SK-MEL-5 (cell line): ENCODE measurements at places on chromosomes 5 and 9.
A peak's percentile ranks its signal among the peaks of the same experiment; 100 is the strongest.

GRCh38 chr5:119238265-119239118 lies 117.3 kb upstream of the TNFAIP8 start:
- no peak for DNase-seq

- no peak for DNase-seq
Measured at GRCh38 chr9:5459289-5459829, 9.0 kb downstream of the CD274 start.

GRCh38 chr5:56358703-56359681 lies 125.9 kb upstream of the ANKRD55 start:
- DNase-seq: no peak

DNA sequence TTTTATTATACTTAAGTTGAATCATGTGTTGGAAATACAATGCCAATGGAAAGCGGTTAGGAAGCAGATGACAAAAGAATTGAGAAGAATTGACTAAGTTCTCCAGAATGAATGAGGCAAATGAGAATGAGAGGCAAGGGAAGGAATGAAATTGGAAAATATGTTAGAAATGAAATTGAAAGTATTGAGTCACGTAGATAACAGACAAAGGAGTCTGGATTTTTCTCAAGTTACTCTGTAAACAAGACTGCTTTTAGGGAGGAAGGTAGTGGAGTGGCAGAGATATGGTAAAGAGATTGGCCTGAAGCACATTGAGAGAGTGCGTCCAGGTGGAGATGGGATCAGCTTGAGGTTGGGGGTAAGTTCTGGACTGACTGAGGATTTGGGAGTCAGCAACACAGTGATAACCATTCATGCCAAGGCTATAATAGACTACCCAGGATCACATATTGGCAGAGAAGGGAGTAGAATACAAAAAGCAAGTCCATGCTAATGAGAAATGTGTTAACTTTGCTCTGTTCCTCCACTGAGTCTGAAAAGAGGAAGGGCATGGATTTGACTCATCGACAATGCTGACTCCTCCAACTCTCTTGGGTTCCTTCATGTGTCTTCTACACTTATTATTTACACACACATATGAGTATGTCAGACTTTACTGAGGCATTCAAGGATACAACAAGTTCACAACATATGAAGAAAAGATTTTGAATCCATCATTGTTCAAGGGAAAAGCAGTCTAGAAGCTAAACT lies 814.2 kb upstream of the ZNF608 start:
- no peak for DNase-seq

DNA sequence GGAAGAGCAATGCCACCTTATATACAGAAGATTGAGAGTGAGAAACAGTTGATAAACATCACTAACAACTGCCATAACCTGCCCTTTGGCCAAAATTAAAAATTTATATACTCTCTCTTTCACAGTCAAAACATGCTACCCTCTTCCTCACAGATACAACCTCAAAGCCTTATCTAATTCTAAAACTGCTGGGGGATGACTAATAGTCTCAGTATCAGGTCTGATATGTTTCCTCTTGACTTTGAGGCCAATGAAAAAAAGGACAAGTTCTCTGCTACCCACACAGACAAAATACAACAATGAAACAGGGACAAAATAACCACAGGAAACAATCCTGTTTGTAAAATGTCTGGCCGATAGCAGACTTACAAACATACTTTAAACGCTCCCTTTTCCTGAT lies 485.6 kb upstream of the NUDT12 start:
- no peak for DNase-seq

- DNase-seq: peak; percentile 92
Measured at GRCh38 chr5:58940446-58940845, 357.6 kb downstream of the RAB3C start.

GRCh38 chr5:123157791-123158581 lies 68.9 kb downstream of the PRDM6 start:
- no peak for DNase-seq

GRCh38 chr5:149765932-149766331 lies 35.8 kb downstream of the PPARGC1B start:
- DNase-seq: peak; percentile 34

DNA sequence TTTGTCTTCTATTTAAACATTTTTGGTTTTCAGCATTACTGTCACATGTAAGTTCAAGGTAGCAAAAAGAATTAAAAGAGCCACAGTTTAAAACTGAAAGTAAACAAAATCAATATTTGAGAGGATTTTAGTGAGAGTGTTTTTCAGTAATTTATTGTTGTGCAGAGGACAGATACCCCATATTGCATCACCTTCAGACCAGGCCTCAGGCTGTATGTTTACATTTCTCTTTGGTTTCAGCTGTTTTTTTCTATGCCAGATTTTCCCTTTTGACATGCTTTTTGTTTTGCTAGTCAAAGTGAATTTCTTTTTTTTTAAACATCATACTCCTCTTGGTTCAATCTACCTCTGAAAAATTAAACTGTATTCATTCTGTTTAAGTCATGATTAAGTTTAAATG lies 47.2 kb downstream of the MAST4 start:
- no peak for DNase-seq

GRCh38 chr5:1726956-1727355 lies 72.7 kb downstream of the MRPL36 start:
- no peak for DNase-seq

DNA sequence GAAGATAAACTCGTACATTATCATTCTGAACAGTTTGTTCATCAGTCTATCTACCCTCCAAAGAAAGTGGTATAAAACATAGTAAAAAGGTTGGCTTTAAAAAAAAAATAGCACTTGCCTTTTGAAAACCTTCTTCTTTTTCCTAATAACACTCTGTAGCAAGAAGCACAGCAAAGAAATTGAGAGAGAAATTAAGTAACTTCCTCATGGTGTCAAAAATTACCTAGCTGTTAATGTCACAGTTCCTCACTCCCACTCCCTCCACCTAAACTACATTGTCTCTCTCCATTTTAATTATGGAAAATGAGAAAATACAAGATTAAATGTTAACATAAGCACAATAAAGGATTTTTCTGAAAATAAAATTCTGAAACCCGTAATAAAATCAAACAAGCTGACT lies 72.2 kb downstream of the CERT1 start:
- DNase-seq: no peak

DNA sequence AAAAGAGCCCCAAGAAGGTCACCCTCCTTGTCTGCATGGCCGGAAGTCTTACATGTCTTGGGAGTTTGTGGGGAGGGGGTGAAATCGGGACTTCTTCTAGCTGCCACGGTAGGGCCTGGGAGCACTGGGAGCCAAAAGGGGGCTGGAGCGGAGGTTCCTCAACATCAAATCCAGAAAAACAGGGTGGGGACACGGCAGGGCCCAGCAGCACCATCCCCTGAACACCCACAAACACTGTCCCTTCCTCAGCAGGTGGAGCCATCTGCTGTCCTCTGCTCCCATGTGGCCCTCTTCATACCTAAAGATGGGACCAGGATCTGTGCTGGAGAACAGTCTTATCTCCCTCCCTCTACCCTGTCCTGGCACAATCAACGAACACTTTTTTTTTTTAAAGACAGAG lies 2.7 kb downstream of the TERT start:
- DNase-seq: no peak

- peak; percentile 26 for DNase-seq
Measured at GRCh38 chr9:94922098-94922607, 195.7 kb downstream of the AOPEP start.

DNA sequence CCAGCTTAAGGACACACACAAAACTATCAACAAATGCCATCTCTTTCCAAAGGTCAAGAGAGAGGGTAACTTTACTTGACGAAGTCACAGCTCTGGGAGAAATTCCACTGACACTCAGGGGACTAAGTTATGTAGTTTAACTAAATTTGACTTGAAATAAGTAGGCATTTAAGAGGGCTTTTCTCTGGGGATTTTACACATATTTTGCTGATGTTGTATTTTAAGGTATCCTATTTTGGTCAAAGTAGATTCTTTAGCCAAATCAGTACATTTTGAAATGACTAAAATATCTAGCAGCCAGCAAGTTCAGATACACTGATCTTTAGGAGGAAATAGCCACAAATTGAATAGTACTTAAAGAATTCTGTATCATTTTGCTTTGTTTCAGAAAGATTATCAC lies 652.0 kb downstream of the PDE4D start:
- DNase-seq: no peak

DNA sequence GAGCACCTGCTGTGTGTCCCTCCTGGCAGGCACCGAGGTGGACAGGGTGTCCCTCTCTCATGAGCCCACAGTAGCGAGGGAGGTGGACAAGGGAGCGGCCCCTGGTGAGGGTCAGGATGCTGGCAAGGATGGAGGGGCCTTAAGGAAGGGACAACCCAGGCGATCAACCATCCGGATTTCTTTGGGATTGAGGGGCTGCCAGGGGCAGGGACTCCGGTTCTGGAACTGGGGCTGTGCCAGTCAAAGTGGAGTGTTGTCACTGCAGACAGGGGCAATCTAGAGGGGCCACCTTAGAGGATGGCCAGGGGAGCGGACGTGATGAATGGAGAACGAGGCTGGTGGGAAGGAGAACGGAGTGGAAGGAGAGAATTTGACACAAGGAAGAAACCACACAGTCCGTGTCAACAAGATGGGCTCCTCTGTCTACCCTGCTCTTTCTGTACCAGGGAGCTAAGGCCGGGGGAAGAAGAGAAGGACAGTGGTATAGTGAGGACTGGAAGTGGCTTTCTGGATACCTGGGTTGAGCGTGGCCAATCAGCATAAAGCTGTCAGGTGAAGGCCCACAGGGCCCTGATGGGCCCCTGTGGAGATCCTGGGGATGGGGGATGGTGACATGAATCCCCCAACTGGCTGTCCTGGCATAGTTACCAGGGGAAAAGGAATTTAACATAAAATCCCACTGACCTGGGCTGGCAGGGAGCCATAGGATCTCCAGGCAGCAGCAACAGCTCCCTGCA lies 4.2 kb upstream of the WDR5 start:
- no peak for DNase-seq
